ENCODE measurements at places on chromosomes 5 and 9. TPM values are rescaled to one million over a fixed set of nuclear protein-coding genes. Genes with fewer than 3 reads are reported as not detected.

DNA sequence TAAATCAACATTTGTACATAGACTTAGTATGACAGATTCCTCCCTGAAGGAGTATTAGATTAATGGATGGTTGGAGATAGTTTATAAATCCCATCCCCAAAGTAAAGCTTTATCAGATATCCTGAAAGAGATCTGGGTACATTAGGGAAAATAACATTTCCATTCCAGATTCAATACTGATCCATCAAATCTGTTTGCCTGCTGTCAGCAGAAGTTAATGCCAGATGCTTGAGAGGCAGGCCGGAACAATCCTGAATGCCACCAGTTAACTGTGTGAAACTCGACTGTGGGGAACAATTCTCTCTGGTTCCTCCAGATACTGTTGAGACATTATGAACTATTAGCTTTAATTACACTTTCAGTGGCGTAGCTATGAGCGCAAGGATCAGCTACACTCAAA, 1166.8 kb downstream of the MAT2B start:
- no peak for DNase-seq

- no peak for DNase-seq
Measured at GRCh38 chr5:143473481-143473880, 70.0 kb upstream of the NR3C1 start.

DNA sequence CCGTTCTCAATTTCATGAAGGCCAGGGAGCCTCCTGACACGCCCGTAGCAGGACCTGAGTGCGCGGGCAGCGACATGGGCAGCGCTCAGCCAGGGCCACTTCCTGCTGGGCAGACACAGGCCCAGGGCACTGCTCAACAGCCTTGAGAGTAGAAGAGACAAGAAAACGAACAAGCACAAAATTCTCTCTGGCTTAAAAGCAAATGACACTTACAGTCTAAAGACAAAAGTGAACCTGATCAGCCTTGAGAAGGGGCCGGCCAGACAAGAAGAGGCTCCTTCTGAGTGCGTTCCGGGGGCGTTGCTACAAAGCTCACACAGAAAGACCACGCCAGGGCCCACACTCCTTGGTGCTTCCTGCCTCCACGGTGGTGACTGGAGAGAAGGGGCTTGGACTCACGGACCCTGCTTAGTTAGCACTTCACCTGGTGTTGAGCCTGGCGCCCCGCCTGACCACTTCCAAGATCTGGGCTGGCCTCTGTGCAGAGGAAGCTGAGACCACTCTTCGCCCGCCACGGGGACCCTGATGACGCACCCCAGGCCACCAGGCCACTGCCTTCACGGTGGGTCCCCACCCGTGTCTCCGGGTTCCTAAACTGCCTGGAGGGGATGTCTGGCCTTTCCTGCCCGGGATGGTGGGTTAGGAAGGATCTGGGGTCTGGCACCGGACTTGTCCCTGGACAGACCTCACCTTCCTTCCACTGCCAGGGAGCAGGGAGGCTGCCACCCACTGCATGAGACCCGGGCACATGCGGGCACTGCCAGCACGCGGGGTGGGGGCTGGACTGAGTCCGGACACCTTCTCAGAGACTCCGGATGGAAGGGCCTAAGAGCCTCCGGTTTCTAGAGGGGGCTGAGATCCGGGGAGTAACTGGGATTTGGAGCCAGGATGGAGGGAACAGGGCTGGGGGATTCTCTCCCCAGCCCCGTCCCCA, 1.3 kb downstream of the SLC12A7 start:
- peak; percentile 65 for DNase-seq

- DNase-seq = no peak
Measured at GRCh38 chr9:1869843-1870242, 145.3 kb upstream of the SMARCA2 start.

DNA sequence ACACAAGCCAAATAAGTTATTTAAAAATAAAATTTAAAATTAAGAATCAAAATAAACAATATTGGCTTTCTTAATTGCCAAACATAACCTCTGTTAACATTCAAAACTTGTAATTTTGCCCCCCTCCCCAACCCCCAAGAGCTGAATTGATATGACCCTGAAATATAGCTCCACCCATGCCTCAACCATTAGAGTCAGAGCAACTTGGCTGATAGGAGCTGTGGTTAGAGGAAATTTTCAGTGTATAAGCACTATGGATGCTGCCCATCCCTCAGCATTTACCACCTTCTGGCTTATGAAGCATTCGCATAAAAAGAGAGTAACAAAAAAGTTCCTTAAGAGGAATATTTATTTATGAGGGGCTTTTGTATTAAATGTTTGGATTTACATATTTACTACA, 6.1 kb downstream of the POC5 start:
- DNase-seq = no peak

DNA sequence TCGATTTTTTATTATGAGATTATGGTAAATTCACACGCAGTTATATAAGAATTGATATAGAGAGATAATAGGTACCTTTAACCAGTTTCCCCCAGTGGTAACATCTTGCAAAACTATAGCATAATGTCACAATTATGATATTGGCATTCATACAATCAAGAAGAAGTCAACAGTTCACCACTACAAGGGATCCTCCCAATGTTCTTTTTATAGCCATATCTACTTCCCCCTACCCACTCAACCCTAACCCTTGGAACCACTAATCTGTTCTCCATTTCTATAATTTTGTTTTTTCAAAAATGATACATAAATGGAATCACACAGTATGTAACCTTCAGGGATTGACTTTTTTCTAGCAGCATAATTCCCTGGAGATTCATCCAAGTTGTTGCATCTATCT, 9.8 kb downstream of the ACTL7B start:
- DNase-seq = no peak

GRCh38 chr5:36664766-36665165, 58.4 kb downstream of the SLC1A3 start:
- no peak for DNase-seq

DNA sequence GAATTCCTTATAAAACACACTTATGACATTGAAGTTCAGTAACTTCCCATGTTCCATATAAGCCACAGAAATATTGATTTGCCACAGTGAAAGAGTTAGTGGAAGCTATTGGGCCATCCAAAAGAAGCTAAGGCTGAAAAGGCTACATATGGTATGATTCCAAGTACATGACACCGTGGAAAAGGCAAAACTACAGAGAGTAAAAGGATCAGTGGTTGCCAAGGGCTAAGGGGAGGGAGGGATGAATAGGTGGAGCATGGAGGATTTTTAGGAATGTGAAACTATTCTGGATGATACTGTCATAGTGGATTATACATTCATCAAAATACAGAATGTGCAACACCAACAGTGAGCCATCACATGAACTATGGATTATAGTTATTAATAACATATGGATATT, 109.7 kb downstream of the F2RL2 start:
- DNase-seq = no peak

DNA sequence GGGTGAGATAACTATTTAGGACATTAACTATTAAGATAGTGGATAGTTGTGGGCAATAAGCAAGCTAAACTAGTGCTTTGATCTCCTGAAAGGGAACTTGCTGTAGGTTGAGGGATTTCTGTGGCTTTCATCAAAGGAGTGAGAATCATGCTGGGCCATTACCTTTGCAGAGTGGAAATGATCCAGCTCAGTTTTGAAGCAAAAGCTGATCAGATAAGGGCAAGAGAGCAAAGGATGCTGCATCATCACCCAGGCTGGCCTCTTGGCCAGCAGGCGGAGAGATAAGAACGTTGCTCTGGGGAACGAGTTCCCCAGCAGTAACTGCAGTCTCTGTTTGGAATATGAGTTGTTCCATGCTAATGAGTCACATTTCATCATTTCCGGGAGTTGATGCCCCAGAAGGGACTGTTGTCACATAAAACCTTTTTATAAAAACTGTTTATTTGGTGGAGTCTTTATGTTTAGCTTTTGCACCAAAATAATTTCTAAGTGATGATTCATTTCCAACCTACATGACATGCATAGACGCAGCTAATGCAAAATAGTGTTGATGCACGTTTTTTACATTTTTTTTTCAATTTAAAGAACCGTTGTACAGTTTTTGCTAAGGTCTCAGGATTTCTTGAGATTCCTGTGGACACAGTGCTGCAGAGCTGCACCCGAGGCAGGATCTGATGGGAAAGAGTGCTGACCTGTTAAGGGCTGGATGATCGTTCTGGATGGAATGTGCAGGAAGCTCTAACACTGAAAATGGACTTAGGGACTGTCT, 99.3 kb downstream of the ACTBL2 start:
- peak; percentile 72 for DNase-seq

GRCh38 chr5:133247151-133247709, 195.4 kb downstream of the HSPA4 start:
- DNase-seq = no peak

DNA sequence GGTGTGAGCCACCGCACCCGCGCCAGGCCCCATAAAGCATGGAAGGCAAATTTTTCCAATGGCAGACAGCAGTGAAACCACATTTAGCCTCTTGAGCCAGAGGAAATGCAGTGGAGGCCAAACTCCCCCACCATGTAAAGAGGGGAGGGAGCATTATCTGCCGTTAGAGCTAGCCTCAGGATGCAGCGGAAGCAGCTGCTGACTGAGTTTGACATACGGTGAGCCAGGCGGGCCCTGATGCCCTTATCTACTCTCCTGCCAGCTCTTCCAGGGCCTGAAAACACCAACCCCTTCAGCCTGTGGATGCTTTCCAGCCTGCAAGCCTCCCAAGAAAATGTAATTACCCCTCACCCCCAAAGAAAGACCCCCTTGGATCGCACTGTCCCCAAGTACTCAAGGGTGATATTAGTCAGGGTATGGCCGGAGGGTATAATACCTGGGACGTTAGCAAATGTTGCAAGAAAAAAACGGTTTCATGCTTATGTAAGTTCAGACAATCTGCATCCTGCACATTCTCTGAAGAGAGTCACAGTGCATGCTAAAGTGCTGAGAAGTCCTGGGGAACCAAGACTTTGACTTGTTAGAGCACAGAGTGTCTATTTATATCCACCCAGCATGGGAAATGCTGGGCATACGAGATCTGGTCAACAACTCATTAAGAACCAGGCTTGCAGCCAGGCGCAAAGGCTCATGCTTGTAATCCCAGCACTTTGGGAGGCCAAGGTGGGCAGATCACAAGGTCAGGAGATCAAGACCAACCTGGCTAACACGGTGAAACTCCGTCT, 11.3 kb upstream of the GGTA1 start:
- no peak for DNase-seq

GRCh38 chr5:149493316-149493715, 57.9 kb downstream of the CSNK1A1 start:
- no peak for DNase-seq

DNA sequence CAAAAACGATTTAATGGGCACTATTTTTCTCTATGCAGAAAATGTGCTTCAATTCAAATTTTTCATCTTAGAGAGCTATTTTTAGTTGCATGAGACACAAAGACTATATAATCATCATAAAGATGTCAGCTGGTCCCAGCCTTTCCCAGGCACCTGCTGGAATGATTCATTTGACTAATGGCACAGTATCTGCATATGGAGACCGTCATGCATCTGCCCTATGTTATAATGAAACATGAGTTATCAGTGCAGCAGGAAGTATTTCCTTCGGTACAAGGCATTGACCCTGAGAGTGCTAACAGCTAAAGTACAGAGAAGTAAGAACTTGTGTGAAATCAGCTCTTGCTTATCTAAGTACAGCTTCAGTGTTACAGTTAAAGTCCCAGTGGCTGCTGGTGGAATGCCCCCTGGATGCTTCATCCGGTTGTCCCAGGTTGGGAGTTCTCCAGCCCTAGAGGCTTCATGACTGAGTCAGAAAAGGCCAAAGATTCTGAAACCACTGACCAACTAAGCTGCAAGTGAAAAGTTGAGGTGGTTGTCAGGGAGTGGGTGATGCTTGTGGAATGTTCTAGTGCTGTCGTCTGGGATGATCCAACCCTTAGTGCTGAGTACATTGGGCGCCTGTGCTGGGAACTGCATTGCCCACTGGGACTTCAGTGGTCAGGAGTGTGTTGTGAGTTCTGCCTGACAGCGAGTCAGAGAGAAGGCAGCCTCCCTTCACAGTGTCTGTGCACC, 57.2 kb downstream of the MTRR start:
- DNase-seq = no peak

- no peak for DNase-seq
Measured at GRCh38 chr5:169751490-169751889, 114.4 kb downstream of the DOCK2 start.

DNA sequence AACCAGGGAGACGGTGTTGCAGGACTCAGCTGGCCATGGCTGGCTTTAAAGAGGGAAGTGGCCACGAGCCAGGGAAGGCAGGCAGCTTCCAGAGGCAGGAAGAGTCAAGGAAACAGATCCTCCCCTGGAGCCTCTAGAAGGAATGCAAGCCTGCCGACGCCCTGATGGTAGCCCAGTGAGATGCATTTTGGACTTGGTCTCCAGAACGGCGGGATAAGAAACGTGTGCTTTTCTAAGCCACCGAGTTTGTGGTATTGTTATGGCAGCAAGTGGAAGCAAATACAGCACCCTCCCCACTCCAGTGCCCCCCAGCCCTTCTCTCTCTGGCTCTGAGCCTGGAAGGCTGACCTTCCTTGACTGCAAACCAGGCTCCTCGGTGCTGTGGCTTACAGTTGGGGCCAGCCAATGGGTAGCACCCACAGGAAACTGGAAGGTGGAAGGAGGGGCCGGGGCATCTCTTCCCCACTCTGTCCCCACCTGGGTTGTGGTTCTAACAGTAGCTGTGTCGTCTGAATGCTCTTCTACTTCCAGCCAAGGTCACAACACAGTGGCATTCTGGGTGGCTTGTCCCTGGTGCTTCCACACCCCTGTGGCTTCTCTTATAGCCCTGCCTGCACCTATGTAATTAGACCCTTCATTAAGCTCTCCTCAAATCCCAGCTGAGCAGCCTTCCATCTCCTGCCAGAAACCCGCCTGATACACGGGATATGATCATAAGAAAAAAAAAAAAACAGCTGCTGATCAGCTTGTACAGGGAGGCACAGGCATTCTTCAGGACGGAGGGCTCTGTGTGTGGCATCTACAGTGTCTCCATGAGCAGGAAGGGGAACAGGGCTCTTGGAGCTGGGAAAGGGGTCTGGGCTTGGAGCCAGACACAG, 29.9 kb upstream of the UNC5A start:
- no peak for DNase-seq

GRCh38 chr5:57276353-57276752, 102.5 kb downstream of the GPBP1 start:
- no peak for DNase-seq

GRCh38 chr5:174972291-174972690, 247.9 kb downstream of the MSX2 start:
- DNase-seq = no peak

GRCh38 chr5:74954919-74955318, 88.7 kb upstream of the FAM169A start:
- no peak for DNase-seq

GRCh38 chr9:88425538-88425950, 37.3 kb downstream of the SPIN1 start:
- no peak for DNase-seq

GRCh38 chr9:134410835-134411217, 84.6 kb downstream of the RXRA start:
- no peak for DNase-seq

GRCh38 chr5:6221141-6221626, 157.2 kb downstream of the MED10 start:
- DNase-seq = no peak

The CSF1R gene
- total RNA-seq = not detected

The OTP gene
- total RNA-seq = not detected

The PCDHB11 gene
- 1.0 TPM for total RNA-seq

The CACNA1B gene
- not detected for total RNA-seq

The BHMT2 gene
- total RNA-seq = 0.79 TPM

The IL5 gene
- not detected for total RNA-seq

The HCN1 gene
- not detected for total RNA-seq

All from MG63 (cell line).